NCI-H2227 treated with DMSO at 0.1 percent for 48 hours (cell line): ENCODE measurements at places on chromosomes 1 and 21.

- no peak for DNase-seq
Observed at GRCh38 chr1:203954788-203955552, 93.6 kb downstream of the SNRPE start.

GRCh38 chr1:55928576-55928975, 650.8 kb downstream of the PLPP3 start:
- DNase-seq: no peak

DNA sequence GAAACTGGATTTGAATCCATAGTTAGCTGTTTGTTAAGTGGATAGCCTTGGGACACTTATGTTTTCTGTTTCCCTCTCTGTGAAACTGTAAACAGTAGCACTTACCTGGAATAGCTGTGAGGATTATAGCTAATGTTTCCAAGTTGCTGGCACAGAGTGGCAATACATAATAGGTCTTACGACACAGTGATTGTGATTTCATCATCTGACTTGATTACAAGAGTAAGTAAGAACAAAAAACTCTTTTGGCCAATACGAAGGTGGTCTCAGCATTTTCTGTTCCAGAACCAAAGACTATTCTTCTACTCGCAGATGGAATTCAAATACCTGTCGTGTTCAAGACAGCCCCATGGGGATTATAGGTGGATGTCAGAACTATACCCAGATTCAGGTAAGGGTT, 2.1 kb downstream of the C8B start:
- DNase-seq: no peak

DNA sequence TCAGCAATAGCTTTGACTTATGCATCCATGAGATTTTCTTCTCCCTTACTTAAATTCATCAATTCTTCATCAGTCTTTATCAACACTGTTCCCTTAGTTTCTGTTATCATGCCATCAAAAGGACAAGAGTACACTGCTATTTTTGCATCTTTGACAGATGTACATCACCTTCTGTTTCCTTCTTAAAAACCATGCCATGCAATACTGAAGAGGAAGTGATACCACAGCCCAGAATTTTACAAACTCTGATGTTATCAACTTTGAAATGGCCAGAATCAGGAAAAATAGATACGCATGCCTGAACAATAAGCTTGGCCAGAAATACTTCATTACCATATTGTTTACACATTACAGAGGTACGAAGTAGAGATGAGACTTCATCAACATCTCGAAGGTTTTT, 21.1 kb downstream of the FMO5 start:
- no peak for DNase-seq

GRCh38 chr21:33024201-33025103, 1.3 kb upstream of the OLIG2 start:
- no peak for DNase-seq

GRCh38 chr1:34055818-34056217, 109.2 kb downstream of the CSMD2 start:
- no peak for DNase-seq

- DNase-seq: no peak
Observed at GRCh38 chr1:62187548-62187947, 7.1 kb upstream of the L1TD1 start.

GRCh38 chr1:66402194-66402593, 131.8 kb upstream of the SGIP1 start:
- no peak for DNase-seq

DNA sequence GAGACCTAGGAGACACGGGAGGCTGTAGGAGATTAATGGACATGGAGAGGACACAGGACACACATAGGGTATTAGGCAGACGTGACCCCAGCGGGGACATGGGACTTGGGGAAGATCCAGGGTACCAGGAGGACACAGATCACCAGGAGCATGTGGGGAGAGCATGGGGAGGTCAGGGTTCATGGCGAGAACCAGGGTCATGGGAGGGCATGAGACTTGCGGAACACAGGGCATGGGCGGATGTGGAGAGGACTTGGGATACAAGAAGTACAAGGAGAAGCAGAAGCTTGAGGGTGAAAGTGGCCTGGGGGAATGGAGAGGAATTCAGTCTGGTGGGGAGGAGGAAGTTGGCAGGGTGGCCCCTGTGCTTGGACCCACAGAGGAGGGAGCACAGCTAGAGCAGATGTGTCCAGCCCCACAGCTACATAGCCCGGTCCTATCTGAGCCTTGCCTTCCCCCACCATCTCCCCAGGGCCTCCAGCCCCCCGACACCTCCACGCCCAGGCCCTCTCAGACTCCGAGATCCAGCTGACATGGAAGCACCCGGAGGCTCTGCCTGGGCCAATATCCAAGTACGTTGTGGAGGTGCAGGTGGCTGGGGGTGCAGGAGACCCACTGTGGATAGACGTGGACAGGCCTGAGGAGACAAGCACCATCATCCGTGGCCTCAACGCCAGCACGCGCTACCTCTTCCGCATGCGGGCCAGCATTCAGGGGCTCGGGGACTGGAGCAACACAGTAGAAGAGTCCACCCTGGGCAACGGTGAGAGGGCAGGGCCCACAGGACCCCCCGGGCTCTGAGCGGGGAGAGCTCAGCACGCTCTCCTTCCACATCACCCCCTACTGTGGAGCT, 12.1 kb downstream of the TIE1 start:
- DNase-seq: no peak

GRCh38 chr1:33616780-33617179, 144.3 kb downstream of the ZSCAN20 start:
- no peak for DNase-seq

- no peak for DNase-seq
Observed at GRCh38 chr1:40803902-40804301, 20.3 kb downstream of the KCNQ4 start.

- no peak for DNase-seq
Observed at GRCh38 chr1:36824390-36824861, 209.9 kb downstream of the GRIK3 start.

DNA sequence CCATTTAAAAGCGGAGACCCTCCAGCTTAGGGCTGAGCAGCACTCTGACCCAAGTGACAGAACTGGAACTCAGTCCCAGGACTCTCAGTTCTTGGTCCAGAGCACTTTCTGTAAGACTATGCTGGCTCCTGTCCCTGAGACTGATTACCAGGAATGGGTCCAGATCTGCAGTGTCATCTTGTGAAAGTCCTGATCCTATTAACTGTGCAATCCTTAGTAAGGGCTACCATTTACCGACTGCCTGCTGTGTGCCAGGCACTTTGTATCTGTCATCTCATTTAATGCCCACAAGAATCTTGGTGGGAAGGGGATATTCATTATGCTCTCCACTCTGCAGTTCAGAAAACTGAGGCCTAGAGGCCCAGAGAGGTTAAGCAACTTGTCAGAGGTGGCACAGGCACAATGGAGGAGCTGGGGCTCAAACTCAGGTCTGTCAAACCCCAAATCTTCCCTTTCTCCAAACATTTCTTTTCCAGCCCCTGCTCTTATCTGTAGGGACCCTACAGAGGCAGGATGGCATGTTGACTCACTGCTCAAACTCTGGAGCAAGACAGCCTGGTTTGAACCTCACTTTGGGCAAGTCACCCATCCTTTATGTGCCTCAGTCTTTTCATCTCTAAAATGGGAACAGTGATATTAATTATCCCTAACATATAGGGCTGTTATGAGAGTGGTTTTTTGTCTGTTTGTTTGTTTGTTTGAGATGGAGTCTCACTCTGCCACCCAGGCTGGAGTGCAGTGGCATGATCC, 57.6 kb upstream of the IFNLR1 start:
- DNase-seq: no peak

- DNase-seq: no peak
Observed at GRCh38 chr1:3555131-3555920, 56.0 kb downstream of the MEGF6 start.

DNA sequence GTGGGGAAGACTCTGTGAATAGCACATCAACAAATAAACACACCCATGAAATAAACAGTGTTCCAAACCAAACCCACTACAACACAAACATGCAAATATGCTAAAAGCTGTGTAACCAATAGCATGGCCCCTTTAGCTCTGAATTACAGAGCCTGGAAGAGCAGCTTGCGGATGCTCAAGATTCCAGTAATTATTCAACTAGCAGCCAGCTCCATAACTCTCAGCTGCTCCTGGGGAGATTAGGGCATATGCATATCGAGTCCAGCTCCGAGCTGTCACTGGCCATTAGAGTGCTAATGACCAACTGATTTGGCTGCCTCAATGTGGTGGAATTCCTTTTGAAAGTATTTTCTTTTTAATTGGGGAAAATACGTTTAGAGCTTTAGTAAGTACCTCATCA, 207.1 kb downstream of the HHAT start:
- DNase-seq: no peak

- no peak for DNase-seq
Observed at GRCh38 chr1:157021688-157022087, 23.9 kb downstream of the ARHGEF11 start.

GRCh38 chr1:26768755-26769154, 19.0 kb upstream of the PIGV start:
- DNase-seq: peak; percentile 43

GRCh38 chr1:162537216-162537615, 24.3 kb upstream of the UAP1 start:
- no peak for DNase-seq

GRCh38 chr1:8138673-8139072, 112.6 kb upstream of the ERRFI1 start:
- no peak for DNase-seq

DNA sequence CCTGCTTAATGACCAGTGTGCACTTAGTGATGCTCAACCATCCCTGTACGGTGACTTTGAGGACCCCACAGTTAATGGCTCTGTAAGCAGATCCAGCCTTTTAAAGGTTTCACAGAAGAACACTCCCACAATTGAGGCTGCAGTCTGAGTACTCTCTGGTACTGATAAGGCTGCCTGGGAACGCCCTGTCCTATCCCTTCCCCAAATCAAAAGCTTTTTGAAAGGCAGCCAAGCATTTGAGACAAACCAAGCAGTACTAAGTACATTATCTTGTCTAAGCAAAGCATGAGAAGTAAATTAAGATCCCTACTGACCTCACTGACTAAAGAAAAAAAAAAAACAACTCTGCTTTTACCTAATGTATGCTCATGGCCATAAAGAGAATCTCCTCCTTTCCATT, 60.7 kb downstream of the SH3GLB1 start:
- no peak for DNase-seq

- no peak for DNase-seq
Observed at GRCh38 chr21:26052057-26052456, 118.5 kb downstream of the APP start.

GRCh38 chr1:185363205-185363604, 46.2 kb upstream of the IVNS1ABP start:
- DNase-seq: no peak

DNA sequence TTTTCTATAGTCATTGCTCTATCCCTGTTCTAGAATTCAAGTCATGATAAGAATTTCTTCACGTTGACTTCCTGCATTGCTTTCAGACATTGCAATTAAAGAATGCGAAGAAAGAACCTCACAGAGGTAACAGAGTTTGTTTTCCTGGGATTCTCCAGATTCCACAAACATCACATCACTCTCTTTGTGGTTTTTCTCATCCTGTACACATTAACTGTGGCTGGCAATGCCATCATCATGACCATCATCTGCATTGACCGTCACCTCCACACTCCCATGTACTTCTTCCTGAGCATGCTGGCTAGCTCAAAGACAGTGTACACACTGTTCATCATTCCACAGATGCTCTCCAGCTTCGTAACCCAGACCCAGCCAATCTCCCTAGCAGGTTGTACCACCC, 10.6 kb downstream of the APCS start:
- no peak for DNase-seq

DNA sequence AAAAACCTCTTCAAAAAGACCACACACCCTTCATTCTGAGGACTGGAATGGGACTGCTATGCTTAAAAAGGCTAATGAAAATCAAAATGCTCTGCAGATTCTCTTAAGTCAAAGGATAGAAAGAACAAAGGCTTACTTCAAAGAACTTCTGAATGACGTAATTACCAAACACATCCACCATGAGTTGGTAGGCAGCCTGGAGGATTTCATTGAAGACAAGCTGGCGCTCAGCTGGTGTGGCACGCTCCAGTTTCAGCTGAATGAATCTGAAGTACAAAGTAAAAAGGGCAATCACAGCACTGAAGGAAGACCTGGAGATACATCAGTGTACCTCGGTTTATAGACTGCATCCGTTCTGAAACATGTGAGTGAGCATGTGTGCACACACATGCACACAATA, 43.5 kb upstream of the SDC3 start:
- no peak for DNase-seq

DNA sequence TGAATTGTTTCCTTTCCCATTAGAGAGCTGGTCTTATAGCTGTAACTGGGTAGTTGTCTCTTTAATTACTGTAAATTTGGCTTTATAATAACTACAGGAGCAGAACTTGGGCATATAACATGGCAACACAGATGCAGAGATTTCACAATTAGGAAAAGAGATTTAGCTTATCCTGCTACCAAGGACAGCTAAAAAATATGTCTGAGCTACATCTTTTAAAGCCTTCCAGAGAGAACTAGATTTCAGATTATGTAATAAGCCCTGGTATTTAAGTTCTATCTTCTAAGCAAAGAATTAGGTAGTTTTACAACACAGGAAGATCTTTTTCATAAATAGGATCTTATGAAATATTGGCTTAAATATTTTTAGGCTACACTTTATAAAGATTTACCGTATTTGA, 313.8 kb downstream of the S1PR1 start:
- no peak for DNase-seq

DNA sequence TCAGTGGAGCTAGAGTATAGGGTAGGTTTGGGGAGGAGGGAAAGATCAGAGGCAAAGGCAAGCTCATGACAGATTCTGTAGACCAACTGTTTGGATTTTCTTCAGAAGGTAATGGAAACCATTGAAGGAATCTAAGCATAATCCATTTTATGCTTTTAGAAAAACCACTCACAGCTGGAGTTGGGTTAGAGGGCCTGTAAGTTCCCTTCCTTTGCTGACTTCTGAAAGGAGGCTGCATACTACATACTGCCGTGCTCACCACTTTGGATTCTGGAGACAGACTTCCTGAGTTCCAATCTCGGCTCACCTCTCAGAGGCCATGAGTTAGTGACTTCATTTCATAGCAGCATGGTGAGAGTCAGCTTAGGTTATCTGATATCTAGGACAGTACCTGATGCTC, 6.4 kb upstream of the SYT2 start:
- DNase-seq: no peak

DNA sequence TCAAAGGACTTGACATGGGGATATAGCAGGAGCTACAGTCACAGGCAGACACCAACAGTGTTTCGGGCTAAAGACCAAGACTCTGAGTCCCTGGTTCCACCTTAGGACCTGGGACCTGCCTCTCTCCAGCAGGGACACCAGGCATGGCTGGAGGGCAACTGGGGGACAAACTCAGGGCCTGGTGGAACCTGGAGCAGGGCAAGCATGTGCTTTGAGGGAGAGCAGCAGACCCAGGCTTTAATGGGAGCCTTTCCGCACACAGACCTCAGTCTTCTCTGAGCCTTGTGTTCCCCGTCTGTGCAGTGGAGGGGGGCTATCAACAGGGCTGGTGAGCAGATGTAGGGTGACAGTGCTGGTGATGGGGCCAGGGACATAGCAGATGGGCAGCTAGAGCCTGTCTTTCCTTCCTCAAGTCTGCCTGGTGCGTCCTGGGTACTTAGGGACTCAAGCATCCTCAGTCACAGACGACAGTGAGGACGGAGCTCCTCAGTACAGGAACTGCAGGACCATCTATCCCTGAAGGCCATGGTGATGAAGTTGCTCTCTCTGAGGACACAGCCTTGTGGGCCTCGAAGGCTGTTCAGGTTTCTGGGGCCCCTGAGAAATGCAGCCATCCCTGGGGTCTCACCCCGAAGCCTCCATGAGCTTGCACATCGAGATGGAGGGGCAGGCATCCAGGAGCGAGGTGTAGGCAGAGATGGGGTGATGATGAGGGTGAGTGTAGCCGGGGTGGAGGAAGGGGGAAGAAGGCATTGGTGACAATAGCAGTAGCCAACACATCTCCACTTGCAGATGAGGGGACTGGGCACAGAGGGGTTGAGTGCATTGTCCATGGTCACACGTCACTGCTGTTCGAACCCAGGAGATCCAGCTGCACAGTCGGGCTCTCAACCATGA, 593.4 kb downstream of the PTPRU start:
- no peak for DNase-seq
